ENCODE measurements at places on chromosomes 7 and 10.

GRCh38 chr7:139899328-139899955 is 70.4 kb downstream of the TBXAS1 start:
- no peak for DNase-seq

- DNase-seq, result peak; percentile 88
Measured at GRCh38 chr10:94115725-94116124, 122.0 kb downstream of the PLCE1 start.

GRCh38 chr10:14293526-14293925 is 37.2 kb downstream of the FRMD4A start:
- DNase-seq, result no peak

- DNase-seq, result no peak
Measured at GRCh38 chr10:103490986-103491314, 2.6 kb upstream of the NEURL1 start.

DNA sequence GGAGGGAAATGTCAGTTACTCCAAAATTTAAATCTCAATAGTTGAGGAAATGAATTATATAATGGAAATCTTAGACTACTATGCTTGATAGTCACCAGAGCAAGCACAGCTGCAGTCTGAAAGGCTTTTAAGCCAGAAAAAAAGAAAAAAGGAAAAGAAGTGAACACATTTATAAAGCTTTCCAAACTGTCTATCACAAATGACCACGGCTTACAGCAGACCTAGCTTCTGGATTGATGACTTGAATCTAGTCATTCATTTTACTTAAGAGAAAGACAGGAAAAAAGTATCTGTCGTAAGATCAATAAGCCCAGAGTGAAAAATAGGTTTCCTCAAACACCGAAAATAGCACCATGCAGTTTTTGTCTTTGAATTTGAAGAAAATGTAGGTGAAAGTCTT is 67.9 kb upstream of the OGDHL start:
- DNase-seq, result no peak
